ENCODE measurements at places on chromosomes 7 and 10. TPM values are rescaled to one million over a fixed set of nuclear protein-coding genes. Genes with fewer than 3 reads are reported as not detected.

GRCh38 chr10:113131613-113132261 lies 181.7 kb downstream of the TCF7L2 start:
- DNase-seq = no peak

DNA sequence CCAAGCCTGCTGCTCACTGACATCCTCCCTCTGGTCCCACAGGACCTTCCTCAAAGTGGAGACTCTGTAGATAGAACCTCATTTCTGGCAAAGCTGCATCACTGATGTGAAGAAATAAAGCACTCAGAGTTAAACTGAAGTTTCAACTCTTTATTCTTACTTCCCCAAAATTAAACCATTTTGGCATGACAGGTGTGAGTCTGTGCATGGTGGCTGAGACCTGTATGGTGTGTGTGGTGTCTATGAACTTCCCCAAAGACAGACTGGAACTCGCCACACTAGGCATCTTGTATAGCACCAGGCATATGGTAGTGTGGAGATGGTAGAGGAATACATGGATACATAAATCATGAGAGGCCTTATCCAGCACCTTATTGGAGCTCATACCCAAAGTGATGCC lies 6.6 kb upstream of the WDFY4 start:
- no peak for DNase-seq

Gene UCMA
- total RNA-seq = not detected

- DNase-seq = no peak
Observed at GRCh38 chr7:156898938-156899337, 6.0 kb upstream of the LMBR1 start.

DNA sequence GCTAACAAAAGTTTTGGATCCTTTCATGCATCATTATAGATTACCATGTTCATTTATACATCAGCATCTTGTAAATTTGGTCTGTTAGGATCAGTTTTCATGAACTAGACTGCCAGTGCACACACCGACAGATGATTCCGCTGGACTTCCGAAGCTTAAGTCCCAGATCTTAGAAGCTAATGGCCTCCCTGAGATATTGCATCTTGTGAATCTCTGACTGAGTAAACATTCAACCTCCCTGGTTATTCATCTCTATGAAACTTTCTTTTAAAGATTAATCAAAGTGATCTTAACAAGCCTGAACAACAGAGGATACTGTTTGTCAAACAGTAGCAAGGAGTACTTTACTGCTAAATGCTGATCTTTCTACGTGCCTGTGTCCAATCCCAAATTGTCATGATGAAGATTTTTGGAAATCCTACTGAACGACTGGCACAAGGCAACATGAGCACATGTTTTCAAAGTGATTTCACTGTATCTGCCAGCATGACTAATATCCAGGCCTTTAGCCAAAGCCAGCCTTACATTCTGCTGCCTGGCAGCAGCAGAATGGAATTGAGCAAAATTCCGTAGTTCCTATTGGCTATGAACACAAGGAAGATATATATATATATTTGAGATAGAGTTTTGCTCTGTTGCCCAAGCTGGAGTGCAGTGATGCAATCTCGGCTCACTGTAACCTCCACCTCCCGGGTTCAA lies 91.3 kb upstream of the ANK3 start:
- peak; percentile 8 for DNase-seq

GRCh38 chr7:92653136-92653535 lies 62.9 kb upstream of the FAM133B start:
- no peak for DNase-seq

GRCh38 chr10:62109587-62110293 lies 158.9 kb downstream of the RTKN2 start:
- DNase-seq = no peak

Gene LAMB1
- 312 TPM for total RNA-seq

- no peak for DNase-seq
Observed at GRCh38 chr10:10591715-10592341, 425.8 kb upstream of the CELF2 start.

Gene SCART1
- total RNA-seq = 3.9 TPM

Gene PILRB
- 76.4 TPM for total RNA-seq

GRCh38 chr7:33760146-33760545 lies 145.2 kb upstream of the BMPER start:
- DNase-seq = no peak

Gene CYP3A7
- total RNA-seq = not detected

DNA sequence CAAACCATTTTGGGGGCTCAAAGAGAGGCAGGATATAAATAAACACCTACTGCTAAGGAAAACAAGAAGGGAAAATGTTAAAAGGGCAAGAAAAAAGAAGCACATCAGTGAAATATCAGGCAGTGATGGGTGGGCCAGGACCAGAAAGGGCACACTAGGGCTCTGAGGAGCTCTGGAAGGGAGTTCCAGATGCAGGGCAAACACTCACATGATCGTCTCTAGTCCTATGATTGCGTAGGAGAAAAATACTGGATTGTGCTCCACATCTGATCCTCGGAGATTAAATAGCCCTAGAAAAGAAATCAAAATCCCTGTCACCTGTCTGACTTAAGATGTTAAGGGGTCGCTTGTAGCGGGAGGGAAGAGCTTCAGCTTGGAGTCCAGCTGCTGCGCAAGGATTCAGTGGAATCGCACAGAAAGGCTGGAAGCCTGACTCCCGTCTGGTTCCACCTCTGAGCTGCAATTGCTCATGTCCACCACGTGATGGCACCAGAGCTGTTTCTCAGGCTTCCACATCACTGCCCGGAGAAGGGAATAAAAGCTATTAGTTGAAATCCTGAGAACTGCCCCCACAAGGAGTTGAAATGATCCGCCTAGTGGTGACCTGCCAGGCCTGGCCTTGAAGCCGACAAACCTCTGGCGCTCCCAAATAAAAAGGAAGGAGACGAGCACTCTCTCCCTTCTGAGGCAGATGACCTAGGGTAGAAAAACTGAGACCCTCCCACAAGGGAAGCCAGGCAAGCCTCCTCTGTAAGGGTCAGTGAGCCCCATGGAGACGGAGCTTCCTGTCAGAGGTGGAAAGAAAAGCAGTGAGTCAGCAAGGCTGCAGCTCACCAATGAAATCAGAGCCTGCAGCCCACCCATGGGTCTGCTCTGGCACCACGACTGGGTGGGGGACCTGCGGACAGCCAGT lies 39.2 kb downstream of the XPNPEP1 start:
- DNase-seq = peak; percentile 78

Gene DPP6
- 1.8 TPM for total RNA-seq

- no peak for DNase-seq
Observed at GRCh38 chr7:48025624-48026023, 3.3 kb downstream of the SUN3 start.

Gene SPAG6
- total RNA-seq = 8.4 TPM
